Activated naive CD8-positive, alpha-beta T cell treated with anti-CD3 and anti-CD28 coated beads for 36 hours (primary cell): ENCODE measurements at places on chromosomes 13 and 19. TPM values are rescaled to one million over a fixed set of nuclear protein-coding genes. Genes with fewer than 3 reads are reported as not detected.
A peak's percentile ranks its signal among the peaks of the same experiment; 100 is the strongest.

KLK2 gene
- 0.38 TPM for total RNA-seq

GRCh38 chr13:19713186-19713965 is 69.4 kb downstream of the PSPC1 start:
- DNase-seq, result no peak

- no peak for DNase-seq
Measured at GRCh38 chr13:80244574-80244973, 96.4 kb downstream of the SPRY2 start.

GRCh38 chr13:75690607-75691006 is 54.5 kb downstream of the LMO7 start:
- no peak for DNase-seq

DNA sequence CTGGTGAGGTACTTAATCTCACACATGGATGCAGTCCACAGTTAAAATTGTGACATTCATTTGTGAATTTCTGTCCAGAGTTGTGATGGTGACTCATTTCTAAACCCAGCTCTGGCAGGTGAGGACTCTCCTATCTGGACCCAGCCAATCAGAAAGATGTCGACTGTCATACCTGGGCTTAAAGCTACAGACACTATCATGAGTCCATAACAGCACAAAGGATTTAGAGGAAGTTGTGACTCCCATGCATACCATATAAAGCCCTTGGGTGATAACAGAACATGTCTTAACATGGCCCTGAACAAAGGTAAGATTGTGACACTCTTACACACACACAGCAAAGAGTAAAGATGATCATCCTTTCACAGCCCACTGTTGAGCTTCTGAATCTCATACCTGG is 59.7 kb upstream of the ZNF724 start:
- DNase-seq, result no peak

DNA sequence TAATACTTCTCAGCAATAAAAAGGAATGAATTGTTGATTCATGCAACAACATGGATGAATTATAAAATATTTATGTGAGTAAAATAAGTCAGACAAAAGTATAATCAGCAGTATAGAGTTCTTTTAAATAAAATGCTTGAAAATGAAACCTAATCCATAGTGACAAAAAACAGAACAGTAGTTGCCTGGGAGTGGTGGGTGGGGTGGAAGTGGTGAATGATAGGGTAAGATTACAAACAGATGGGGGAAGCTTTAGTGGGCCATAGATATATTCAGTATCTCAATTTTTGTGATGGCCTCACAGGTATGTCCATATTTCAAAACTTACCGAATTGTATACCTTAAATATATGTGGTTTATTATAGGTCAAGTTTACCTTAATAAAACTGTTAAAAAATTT is 124.9 kb upstream of the UBL3 start:
- no peak for DNase-seq

DNA sequence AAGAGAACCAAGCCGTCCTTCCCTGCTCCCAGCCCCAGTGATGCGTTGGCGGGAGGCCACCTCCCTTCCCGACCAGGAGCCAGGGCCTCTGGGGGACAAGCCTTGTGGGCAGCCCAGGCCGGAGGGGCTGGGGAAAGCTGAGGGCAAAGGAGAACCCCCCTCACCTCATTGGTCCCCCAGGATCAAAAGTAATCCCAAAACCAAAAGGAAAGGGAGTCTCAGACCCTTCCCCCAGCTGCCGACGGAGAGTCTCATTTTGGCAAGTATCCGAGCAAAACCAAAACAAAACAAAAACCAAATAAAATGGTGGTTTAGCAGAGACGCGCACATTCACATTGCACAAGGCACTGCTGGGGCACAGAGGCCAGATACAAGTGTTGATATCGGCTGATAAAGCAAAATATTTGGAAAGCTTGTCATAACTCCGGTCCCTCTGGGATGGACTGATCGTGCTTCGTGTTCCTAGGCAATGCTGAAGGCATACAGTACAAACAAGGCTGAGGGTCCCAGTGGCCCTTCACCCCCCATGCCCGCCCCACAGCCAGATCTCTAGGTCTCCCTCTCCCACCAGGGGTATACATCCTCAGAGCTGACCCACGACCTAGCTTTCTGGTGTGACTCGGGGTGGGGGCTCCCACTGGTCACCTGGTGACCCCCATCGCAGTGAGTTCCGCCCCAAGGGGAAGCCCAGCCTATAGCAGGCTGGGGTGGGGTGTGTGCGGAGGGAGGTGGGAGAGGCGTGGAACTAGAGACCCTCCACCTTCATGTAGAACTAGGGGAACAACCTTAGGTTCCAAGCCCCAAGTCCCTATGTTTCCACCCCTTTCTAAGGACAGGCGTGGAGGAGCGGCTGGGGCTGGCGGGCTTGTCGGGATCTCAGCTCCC is 2.1 kb downstream of the CEBPA start:
- DNase-seq, result no peak

GRCh38 chr19:55656988-55657747 is 2.3 kb downstream of the U2AF2 start:
- DNase-seq, result no peak

GRCh38 chr19:17511724-17512573 is 500 bp downstream of the PGLS start:
- peak; percentile 92 for DNase-seq

DNA sequence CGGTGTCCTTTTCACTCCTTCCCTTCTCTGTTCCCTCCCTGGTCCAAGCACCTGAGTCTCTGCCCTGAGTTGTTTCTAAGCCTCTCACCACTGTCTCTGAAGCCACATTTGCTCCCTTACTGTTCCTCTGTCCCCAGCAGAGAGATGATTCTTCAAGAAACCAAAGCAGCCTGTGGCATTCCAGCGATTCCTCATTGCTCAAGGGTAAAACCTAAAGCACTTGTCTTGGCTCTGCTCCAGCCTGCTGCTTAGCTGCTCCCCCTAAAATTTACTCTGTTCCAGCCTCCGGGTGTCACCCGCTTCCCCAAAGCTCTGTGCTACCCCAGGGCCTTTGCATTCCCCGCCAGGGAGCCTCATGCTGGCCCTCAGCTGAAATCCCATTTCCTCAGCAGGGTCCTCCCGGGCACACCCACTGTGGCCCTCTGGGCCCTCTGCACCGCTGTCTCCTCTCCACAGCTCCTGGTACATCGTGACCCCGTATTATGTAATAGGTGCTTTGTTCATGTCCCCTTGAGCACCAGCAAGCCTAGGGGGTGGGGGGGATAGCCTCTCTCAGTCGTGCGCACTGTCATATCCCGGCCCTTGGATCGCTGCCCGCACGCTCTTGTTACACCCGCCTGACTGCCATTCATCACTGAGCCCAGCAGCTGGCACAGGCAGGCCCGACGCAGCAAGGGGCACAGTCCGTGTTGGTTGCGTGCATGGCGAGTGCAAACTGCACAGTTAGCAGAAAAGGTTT is 15.8 kb downstream of the TECR start:
- no peak for DNase-seq

PSG11 gene
- not detected for total RNA-seq

DNA sequence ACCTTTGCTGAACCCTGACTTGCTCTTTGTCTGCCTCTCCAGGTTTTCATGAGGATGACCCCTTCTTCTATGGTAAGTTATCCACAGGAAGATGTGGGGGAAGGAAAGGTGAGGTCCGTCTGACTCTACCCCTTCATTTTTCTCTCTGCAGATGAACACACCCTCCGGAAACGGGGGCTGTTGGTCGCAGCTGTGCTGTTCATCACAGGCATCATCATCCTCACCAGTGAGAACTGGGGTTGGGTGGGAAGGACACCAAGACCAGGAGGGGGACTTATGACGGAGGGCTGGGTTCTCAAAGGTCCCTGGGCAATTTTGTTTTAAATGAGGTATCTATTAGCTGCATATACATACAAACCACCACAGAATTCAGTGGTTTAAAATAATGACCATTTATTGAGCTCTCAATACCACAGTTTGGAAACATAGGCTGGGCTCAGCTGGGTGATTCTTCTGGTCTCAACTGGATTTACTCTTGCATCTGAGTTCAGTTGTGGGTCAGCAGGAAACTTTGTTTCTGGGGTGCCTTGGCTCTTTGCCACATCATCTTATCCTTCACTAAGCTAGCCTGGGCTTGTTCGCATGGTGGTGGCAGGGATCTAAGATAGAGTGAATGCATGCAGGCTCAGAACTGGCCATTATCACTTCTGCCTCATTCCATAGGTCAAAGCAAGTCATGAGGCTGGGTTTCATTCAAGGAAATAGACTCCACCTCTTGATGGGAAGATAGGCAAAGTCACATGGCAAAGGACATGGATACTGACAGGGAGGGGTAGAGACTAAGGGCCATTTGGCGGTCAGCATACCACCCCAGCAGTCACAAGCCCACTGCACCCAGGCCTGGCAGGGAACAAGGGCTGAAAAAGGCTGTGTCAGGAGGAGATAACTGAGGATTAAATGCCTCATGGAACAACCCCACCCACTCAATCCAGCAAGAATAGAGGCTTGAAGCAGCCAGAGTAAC is 11.8 kb downstream of the FXYD5 start:
- DNase-seq, result no peak

FOXA3 gene
- total RNA-seq, result 0.28 TPM

DNA sequence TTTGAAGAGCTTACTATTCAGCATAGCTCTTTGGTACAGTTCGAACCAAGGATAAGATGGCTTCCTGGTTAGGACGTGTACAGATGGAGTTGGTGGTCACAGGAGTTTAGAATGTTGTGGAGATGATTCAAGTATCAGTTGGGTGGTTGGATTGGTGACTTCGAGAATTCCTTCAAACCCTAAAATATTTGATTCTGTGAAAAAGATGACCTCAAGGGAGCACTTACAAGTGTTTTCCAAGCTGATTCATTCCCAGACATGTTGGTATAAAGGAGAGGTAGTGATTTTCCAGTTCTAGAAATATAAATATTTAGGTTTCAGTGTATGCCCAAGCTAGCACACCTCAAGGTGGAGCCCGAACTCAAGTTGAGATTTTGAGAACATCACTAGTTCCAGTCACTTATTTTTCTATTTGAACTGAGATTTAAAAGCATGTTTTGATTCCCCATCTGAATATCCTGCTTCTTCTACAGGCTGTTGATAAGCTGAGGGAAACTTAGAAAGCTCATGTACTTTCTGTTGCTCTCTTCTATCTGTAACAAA is 306.1 kb downstream of the DCT start:
- DNase-seq, result no peak

DNA sequence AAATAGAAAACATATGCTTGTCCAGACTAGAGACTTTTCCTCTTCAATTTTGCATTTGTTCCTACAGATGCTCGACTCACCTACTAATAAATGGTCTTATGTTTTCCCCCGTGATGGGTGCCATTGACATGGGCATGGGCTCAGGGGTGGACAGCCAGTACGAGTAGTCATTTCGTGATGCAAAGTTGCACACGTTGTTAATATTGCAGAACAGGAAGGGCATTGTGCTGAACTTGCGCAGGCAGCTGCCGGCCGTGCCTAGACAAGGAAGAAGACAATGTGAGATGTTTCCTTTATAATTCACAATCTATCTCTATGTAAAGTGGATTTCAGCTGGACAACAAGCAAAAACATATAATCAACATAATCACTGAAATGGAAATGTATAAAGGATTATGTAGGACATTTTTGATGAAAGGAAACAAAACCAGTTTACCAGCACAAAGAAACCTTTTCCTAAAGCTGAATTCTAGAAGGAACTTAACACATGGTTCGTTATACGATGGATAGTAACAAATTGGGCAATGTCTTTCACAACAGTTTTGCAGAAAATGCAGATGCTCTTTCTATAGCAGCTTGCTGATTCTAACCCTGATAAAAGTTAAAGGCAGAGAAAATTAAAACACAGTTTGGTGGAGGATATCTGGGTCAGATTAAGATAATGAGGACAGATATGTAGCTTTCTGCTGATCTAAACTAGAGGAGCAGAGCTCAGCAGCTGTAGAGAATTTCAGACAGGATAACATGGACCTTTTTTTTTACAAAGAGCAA is 145.7 kb downstream of the COL4A1 start:
- DNase-seq, result no peak

LMTK3 gene
- total RNA-seq, result 2.2 TPM

GRCh38 chr13:28485551-28485950 is 9.4 kb downstream of the FLT1 start:
- no peak for DNase-seq

DNA sequence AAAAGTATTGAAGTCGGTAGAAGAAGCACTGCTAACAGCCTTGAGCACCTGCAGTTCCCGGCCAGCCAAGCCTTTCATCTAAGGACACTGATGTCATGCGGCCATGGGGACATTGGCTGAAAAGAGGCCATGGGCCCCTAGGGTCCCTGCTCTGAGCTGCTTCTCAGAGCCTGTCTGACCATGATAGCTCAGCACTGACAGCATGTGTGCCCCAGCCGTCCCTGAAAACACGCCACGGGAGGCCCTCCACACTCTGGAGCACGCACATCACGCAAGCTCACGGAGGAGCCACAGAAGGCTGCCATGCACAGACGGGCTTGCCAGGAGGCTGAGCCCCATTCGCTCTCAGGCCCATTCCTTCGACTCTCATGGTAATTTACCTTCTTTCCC is 51.8 kb downstream of the MLLT1 start:
- DNase-seq, result no peak

SPACA4 gene
- total RNA-seq, result not detected

DNA sequence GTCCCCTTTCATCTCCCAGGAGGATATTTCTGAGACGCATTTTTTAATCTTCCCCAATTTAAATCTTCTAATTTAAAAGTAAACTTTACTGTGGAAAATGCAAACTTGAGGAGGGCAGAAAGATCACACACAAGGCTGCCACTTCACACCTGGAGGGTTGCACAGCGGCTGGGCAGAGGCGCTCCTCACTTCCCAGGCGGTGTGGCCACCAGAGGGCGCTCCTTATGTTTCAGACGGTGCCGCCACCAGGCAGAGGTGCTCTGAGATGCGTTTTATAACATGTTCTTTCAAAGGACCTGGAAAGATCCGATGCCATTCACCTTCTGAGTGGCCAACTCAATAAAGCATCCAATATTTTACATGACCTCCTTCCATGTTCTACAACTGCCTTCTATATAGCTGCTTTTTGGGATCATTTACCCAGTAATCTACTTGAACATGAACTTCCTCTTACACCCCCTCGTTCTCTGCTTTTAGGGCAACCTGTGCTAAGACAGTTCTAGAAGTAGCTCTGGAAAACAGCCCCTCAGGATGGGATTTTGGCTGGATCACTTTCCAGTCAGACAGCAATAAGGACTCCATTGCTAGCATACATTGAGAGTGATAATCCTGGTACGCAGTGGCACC is 14.8 kb upstream of the MTUS2 start:
- DNase-seq, result peak; percentile 30

DNA sequence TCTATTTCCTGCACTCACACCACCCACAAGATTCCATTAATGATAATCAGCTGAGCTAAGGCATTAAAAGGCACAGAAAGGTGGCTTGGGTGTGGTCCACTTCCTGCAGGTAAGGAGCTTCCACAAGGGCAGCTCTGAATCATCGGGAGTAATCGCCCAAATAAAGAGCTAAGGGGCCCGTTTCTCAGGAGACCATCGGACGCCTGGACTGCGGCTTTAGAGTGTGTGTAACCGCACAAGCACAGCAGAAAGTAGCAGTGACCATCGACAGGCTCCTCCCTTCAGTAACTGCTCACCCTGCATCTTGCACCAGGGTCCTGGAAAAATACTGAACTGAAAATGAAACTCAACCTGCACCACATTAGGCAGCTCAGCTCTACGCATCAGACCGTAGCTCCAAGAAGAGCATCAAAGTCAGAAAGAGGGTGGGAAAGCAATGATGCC is 6.0 kb downstream of the STK24 start:
- DNase-seq, result peak; percentile 57

- DNase-seq, result peak; percentile 6
Measured at GRCh38 chr19:21677696-21678418, 89.5 kb downstream of the ZNF100 start.

LHB gene
- total RNA-seq, result not detected

CBARP gene
- 0.33 TPM for total RNA-seq
